ENCODE measurements at places on chromosomes 7 and 10. TPM values are rescaled to one million over a fixed set of nuclear protein-coding genes. Genes with fewer than 3 reads are reported as not detected.

The EN2 gene
- total RNA-seq: not detected

GRCh38 chr7:113806633-113807327 is 112.0 kb downstream of the PPP1R3A start:
- no peak for ATAC-seq

GRCh38 chr7:140024585-140024984 is 38.2 kb downstream of the PARP12 start:
- ATAC-seq: no peak

- ATAC-seq: no peak
Measured at GRCh38 chr7:6701860-6702259, 4.9 kb downstream of the ZNF12 start.

GRCh38 chr7:74372511-74373111 is 81.1 kb upstream of the GTF2IRD1 start:
- no peak for ATAC-seq

DNA sequence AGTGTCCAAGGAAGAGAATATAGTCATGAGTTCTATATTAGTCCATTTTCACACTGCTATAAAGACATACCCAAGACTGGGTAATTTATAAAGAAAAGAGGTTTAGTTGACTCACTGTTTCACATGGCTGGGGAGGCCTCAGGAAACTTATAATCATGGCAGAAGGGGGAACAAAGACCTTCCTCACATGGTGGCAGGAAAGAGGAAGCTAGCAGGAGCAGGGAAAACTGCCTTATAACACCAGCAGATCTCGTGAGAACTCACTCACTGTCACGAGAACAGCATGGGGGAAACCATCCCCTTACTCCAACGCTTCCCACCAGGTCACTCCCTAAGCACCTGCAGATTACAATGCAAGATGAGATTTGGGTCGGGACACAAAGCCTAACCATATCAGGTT is 139.0 kb upstream of the ZNF438 start:
- ATAC-seq: no peak

- ATAC-seq: no peak
Measured at GRCh38 chr7:38461887-38462286, 169.3 kb downstream of the AMPH start.

Data from esophagus mucosa (tissue), 1 donor.